ENCODE measurements at places on chromosomes 12 and 14.
A peak's percentile ranks its signal among the peaks of the same experiment; 100 is the strongest.

DNA sequence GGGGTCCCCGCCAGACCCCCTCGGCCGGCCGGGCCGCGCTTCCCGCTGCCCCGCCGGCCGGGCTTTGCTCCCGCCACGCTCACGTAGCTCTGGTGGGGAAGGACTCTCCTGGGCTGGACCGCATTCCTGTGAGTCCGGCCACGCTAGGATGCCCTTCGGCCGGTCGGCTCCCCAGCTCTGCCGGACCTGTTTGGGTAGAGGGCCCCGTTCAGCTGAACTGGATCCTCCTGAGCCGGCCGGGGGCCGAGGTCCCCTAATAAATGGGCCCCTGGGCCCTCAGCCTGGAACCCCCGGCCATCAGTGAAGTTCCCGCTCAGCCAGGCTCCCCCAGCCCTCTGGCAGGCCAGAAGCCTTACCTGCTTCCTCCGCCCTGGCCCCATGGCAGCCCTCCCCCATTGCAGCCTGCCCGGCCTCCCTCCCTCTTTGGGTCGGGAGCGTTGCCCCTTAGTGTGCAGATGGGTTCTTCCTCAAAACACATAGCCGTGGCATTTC is 593 bp downstream of the UNC119B start:
- peak; percentile 42 for DNase-seq

- no peak for DNase-seq
Observed at GRCh38 chr14:63192085-63192484, 12.2 kb upstream of the RHOJ start.

- DNase-seq, result no peak
Observed at GRCh38 chr14:92632546-92633273, 115.7 kb downstream of the LGMN start.

GRCh38 chr14:82190742-82191141 is 657.1 kb upstream of the SEL1L start:
- no peak for DNase-seq

- no peak for DNase-seq
Observed at GRCh38 chr14:36857842-36858445, 196.3 kb downstream of the PAX9 start.

DNA sequence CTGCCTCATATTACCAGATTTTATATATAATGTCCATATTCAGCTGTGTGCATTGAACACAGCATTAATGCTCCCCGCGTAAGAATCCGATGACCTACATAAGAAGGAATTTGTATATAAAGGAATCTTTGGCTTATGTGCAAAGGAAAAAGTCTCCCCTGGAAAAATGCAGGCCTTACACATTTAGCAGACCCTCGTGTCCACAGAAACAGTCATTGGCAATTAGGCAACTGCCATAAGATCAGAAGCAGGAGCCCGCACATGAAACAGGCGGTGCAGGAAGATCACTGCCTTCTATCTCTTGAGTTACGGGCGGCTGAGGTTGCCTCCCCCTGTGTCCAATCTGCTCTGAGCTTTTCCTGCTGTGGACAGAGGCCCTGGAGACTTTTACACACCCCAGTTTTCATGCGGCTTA is 63.2 kb upstream of the RFX4 start:
- no peak for DNase-seq

DNA sequence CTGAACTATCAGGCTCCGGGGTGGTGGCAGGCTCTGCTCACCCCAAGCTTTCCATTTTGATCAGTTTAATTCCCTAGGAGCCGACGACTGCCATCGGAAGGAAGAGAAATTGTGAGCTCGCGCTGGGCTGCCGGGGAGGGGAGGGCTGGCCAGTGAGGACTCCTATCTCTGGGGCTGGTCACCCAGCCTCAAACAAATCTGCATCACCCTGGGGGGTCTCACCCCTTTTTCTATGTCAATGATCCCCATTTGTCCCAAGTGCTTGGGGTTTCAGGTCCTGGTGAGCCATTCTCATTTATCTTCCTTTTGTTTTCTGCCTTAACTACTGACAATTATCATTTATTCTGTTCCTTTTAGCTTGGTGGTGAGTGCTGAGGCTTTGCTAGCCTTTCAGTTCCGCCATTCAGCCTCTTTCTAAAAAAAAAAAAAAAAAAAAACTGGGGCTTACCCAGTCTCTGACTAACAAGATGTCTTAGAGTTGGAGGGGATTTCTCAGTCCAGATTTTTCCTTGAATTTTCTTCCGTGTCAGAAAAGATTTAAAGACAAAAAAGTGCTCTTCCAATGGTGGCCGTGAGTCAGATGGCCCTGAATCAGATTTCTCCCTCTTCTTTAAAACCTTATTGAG is 22.8 kb upstream of the USP44 start:
- DNase-seq, result no peak

DNA sequence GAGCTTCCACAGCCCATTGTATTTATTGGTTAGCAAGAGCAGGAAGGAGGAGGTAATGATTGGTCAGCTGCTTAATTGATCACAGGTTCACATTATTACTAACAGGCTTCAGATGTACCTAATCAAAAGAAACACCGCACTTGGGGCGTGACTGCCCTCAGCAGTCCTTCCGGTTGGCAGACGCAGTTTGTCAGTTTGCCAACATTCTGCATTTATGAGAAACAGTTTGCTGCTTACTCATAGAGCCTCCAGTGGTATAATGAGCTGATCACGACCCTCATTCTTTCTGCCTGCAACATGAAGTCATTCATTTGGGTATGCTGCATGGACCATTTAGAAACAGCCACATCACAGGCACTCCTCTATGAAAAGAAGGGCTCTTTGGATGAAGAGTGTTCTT is 42.5 kb upstream of the PPM1H start:
- DNase-seq, result no peak

GRCh38 chr12:5511644-5512600 is 80.0 kb downstream of the NTF3 start:
- no peak for DNase-seq

- DNase-seq, result peak; percentile 26
Observed at GRCh38 chr12:52865090-52865944, 16.5 kb upstream of the KRT78 start.

DNA sequence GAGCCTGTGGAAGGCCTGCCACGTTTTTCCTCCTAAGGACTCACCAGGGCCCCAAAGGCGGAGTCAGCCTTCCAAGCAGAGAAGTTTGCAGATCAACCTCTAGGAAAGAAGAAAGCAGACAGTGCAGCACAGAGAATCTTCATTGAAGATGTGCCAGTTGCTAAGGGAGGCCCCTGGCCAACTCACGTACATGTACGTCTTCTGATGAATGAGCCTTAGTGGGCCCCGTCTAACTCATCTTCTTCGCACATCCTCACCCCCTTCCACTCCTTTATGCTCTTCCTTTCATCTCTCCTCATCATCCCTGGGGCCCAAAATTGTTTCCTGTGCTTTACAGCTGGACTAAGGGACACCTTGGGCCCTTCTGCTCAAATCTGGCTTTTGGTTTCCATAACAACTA is 703.0 kb upstream of the TBX3 start:
- DNase-seq, result no peak

DNA sequence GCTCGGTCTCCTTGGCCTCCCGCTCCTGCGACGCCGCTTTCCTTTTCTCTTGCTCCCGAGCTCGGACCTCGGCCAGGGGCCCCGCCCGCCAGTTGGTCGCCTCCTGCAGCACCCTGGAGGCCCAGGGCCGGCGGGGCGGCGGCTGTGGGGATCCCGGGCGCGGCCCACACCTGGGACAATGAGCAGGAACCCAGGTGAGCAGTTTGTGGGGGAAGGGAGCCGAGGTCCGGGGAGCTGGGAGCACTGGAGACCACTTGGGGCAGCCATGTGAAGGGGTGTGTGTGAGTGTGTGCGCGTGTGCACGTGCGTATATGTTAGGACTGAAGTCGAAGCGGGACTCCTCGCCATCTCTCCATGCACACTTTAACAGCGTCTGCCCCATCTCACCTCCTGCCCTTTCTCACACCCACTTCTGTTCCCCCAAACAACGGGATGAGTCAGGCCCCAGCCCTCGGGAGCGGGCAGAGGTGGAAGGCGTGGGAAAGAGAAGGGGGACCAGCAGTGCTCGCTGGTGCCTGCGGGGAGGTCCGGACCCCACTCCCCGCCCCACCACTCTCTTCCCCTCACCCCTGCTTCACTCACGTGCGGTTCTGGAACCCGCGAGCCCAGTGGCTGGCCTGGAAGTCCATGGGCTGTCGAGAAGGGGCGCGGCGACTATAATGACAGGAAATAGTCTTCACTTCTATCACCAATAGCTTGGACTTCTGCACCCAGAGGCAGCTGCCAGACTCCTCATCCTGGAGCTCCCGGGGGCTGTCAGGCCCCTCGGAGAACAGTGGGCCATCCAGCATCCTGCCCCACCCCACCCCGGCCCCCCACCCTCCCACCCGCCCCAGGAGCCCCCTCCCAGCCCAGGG is 450 bp downstream of the DDN start:
- DNase-seq, result peak; percentile 24

DNA sequence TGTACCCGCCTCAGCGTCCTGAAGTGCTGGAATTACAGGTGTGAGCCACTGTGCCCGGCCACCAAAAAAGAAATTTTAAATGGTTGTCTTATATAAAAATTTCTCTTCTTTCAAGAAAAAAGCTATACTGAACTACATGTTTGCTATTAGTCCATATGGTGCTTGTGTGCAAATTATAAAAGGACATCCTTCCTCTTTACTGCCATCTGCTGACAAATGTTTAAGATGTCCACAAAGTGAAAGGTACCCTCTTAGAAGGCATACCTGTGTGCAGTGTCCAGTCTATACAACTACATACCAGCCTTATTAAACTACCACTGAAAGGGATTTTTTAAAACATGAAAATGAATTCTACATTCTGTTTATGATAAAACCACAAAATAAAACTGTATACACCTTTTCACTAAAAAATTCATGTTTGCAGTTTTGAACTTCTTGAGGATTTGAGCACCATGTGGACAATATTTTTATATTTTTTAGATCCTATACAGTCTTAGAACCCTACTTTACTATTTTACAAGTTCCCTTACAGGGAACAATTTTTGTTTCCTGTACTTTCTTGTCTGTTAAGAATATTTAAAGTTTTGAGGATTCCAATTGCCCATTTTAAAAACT is 32.8 kb upstream of the TOMM20L start:
- DNase-seq, result no peak

GRCh38 chr12:115886666-115887065 is 390.8 kb downstream of the MED13L start:
- no peak for DNase-seq

DNA sequence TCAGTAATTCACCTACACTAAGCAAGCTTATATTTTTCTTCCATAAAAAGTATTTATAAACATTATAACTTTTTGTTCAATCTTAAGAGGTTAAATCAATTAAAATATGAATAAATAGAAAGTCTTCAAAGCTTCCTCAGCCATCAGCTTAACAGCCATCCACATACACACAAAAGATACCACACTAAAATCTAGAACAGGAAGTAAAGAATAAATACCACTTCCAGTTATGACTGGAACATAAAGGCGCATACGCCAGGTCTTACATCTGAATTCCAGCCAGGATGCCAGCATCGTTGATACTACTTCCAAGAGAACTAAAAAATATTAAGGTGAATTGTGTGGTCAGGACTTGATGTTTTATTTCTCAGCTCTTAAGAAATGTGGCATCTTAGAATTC is 17.0 kb downstream of the SIX1 start:
- DNase-seq, result no peak

DNA sequence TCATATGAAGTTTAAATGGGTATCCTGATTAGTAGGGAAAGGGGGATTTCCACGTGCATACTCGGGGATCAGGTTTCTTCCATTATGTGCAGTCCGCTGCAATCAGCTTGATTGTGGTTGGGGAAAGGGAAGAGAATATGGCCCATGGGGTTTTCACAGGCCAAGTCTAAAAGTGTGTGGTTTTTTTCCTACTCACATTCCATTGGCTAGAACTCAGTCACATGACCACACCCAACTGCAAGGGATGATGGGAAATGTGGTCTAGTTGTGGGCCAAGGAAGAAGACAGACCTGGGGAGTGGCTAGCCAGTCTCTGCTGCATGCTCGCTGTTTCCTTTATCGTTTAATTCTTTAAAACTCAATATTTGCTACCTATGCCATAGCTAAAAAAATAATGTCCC is 105.1 kb downstream of the PRIMA1 start:
- no peak for DNase-seq

GRCh38 chr14:103144085-103144484 is 20.8 kb downstream of the TNFAIP2 start:
- DNase-seq, result no peak

- DNase-seq, result no peak
Observed at GRCh38 chr12:87317302-87317701, 711.9 kb downstream of the C12orf50 start.

DNA sequence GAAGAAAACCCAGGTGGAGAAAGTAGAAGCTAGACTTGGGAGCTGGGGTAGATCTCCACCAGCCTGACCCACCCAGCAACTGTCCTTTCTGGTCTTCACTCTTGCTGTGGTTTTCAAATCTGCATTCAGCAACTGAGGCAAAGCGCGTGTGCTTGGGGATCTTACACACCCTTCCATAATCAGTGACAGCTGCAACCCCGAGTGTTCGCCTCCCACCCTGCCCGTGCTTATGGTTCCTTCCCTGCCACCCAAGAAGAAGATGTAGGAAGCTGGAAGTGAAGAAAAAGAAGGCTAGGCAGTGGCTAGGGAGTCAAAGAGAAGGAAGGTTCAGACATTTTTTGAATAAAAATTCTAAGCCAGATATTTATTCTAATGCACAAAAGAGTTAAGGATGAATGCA is 162.6 kb upstream of the CCND2 start:
- no peak for DNase-seq

DNA sequence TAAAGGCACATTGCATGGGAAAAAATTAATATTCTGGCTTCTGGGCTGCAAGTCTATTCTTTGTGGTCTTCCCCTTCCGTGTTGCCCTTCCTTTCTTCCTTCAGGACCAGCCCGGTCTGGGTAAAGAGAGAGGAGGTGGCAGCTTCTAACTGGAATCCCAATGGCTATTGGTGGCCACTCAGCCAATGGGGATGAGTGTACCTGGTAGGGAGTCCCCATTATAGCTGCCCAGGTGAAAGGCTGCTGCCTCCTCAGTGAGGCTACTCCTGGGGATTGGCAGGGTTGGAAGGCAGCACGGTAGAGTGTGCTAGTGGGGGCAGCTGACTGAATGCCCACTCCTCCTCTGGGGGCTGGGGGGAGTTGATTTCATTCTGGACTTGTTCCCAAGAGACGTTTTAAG is 112.6 kb downstream of the RBM19 start:
- DNase-seq, result no peak

DNA sequence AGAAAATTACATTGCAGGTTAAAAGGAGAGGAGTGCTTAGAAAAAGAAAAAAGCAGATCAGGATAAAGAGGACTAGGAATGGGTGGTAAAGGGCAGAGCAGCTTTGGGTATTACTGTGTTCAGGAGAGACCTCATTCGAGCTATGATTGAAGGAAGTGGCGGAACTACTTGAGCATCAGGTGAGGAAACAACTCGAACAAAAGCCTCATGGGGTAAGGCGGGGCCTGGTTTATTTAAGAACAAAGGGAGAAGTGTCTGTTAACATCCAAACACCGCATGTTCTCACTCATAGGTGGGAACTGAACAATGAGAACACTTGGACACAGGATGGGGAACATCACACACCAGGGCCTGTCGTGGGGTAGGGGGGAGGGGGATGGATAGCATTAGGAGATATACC is 444.6 kb upstream of the CCDC196 start:
- no peak for DNase-seq

GRCh38 chr14:33916663-33917565 is 34.0 kb downstream of the EGLN3 start:
- DNase-seq, result no peak
